ENCODE measurements at places on chromosomes 16 and 17. TPM values are rescaled to one million over a fixed set of nuclear protein-coding genes. Genes with fewer than 3 reads are reported as not detected.

- H3K27me3 ChIP-seq = peaks cover 18% of the 10 kb centered on the region
- H3K4me1 ChIP-seq = no peaks in the 10 kb centered on the region
- no peak overlapping the region for H3K27ac ChIP-seq
- H3K4me3 ChIP-seq = no peak overlapping the region
- H3K36me3 ChIP-seq = no peaks in the 10 kb centered on the region
- DNase-seq = no peak
These were observed 1.1 kb downstream of the MPP2 start for GRCh38 chr17:43905985-43906852.

Gene PLCD3
- 2.4 TPM for total RNA-seq

Gene RBFOX1
- not detected for total RNA-seq

Gene PRCD
- total RNA-seq = 0.95 TPM

DNA sequence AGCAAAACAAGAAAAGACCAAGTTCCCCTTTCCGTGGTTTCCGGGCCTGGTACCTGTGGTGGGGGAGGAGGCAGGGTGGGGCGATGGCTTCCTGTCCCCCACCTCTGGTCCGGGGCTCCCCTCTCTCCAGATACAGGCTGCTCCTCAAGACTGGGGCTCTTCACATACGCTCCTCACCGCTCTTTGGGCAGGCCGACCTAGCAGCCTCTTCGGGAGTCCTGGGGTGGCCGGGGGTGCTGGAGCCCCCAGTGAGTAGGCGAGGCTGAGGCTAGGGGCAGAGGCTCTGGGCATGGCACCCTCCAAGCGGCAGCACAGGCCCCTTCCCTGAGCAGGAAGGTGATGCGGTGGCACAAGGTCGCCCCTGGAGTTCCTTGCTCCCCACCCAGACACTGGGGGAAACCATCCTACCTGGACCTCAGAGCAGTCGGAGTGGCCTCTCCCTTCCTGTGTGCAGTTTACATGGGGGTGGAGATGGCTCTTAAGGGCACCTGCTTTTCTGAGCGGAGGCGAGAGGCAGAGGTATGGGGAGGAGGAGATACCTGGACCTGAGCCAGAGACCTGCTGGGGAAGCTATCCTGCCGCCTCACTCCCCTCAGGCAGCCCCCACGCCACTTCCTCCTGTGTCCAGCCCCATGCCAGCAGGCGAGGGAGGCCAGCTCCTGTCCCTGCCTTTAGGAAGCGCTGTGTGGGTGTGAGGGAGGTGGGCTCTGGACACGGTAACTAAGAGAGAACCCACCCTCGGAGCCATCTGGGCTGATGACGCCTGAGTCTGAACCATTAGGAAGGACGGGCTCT lies 891 bp downstream of the CORO1A start:
- H3K27me3 ChIP-seq = no peaks in the 10 kb centered on the region
- H3K36me3 ChIP-seq = peaks cover 29% of the 10 kb centered on the region
- peak; percentile 71 for DNase-seq
- H3K27ac ChIP-seq = peak overlapping the region; percentile 100
- H3K4me3 ChIP-seq = peak overlapping the region; percentile 96

Gene HSF4
- 5.5 TPM for total RNA-seq

GRCh38 chr16:567373-568256 lies 810 bp downstream of the NHLRC4 start:
- no peaks in the 10 kb centered on the region for H3K36me3 ChIP-seq
- H3K4me3 ChIP-seq = peak overlapping the region; percentile 13
- no peaks in the 10 kb centered on the region for H3K27me3 ChIP-seq
- peak overlapping the region; percentile 79 for H3K27ac ChIP-seq

GRCh38 chr17:8225813-8226535 lies 15.6 kb upstream of the AURKB start:
- peak overlapping the region; percentile 44 for H3K4me3 ChIP-seq
- H3K27me3 ChIP-seq = no peaks in the 10 kb centered on the region
- DNase-seq = peak; percentile 68
- peak overlapping the region; percentile 54 for H3K27ac ChIP-seq
- peaks cover 27% of the 10 kb centered on the region for H3K4me1 ChIP-seq
- peaks cover 24% of the 10 kb centered on the region for H3K36me3 ChIP-seq

Gene KRT27
- not detected for total RNA-seq

- DNase-seq = no peak
- no peaks in the 10 kb centered on the region for H3K36me3 ChIP-seq
- peak within 1 kb of the TSS; percentile 29 for H3K27ac ChIP-seq
- no peaks in the 10 kb centered on the region for H3K27me3 ChIP-seq
- H3K4me3 ChIP-seq = peak within 1 kb of the TSS; percentile 74
- peaks cover 22% of the 10 kb centered on the region for H3K4me1 ChIP-seq
These were observed at the start of the genes KCTD19 and LRRC36 for GRCh38 chr16:67326472-67327309. TSS of gene KCTD19 (minus strand) at chr16:67326741. CDS start at chr16:67326707, 34 bp downstream. TSS of gene LRRC36 (plus strand) at chr16:67326815. CDS start at chr16:67326863, 48 bp downstream.

- peaks cover 13% of the 10 kb centered on the region for H3K36me3 ChIP-seq
- no peaks in the 10 kb centered on the region for H3K27me3 ChIP-seq
- H3K27ac ChIP-seq = no peak overlapping the region
- H3K4me1 ChIP-seq = peaks cover 47% of the 10 kb centered on the region
- no peak overlapping the region for H3K4me3 ChIP-seq
- DNase-seq = no peak
These were observed 83.7 kb upstream of the LGALS9 start for GRCh38 chr17:27547301-27547683.

GRCh38 chr16:544517-544916 lies 15.7 kb upstream of the PRR35 start:
- H3K27ac ChIP-seq = no peak overlapping the region
- no peaks in the 10 kb centered on the region for H3K4me1 ChIP-seq
- H3K27me3 ChIP-seq = no peaks in the 10 kb centered on the region

GRCh38 chr16:25874196-25874595 lies 182.4 kb downstream of the HS3ST4 start:
- H3K27ac ChIP-seq = no peak overlapping the region
- no peak for DNase-seq
- no peak overlapping the region for H3K4me3 ChIP-seq
- H3K36me3 ChIP-seq = no peaks in the 10 kb centered on the region
- no peaks in the 10 kb centered on the region for H3K27me3 ChIP-seq

Gene MT3
- total RNA-seq = not detected

Gene VAT1L
- total RNA-seq = 0.11 TPM

DNA sequence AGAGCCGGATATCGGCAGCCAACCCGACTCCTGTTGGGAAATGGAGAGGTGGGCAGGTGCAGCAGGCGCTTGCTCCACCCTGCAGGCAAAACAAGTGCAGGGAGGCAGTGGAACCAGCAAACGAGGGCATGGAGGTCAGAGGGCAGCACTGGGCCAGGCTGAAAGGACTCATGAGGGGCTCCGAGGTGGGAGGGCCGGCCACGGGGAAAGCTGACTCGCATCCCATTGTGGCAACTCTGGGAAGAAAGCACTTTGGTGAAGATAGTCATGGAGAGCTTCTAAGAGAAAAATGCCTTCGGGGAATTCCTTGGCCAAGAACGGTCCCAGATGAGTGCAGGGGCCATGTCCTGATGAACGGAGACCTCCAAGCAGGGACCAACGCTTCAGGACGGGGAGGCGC lies 4.4 kb downstream of the CYBC1 start:
- H3K4me3 ChIP-seq = no peak overlapping the region
- H3K27me3 ChIP-seq = no peaks in the 10 kb centered on the region
- no peak overlapping the region for H3K27ac ChIP-seq
- H3K4me1 ChIP-seq = peaks cover 8% of the 10 kb centered on the region
- no peak for DNase-seq

DNA sequence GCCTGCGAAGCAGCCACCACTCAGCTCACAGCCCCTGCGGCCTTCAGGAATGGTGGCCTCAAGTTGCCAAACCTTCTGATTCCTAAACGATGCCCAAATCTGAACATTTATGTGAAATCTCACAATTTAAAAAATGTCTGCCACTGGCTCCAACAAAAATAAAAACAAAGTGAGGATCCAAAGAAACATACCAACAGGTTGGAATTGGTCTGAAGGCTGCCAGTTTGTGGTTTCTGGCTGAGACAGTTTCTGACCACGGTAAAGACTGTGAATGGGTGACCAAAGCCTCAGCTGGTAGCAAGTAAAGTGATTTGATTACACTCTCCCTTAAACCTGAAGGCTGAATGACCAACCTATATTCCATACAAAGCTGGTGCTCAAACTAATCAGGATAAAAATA lies 24.9 kb downstream of the LITAFD start:
- H3K27me3 ChIP-seq = no peaks in the 10 kb centered on the region
- no peak overlapping the region for H3K4me3 ChIP-seq
- DNase-seq = no peak
- H3K27ac ChIP-seq = no peak overlapping the region
- H3K36me3 ChIP-seq = peaks cover 66% of the 10 kb centered on the region
- no peaks in the 10 kb centered on the region for H3K4me1 ChIP-seq

Gene UMOD
- not detected for total RNA-seq

Gene LLGL1
- total RNA-seq = 9.2 TPM

GRCh38 chr16:66134875-66135274 lies 231.6 kb upstream of the CDH5 start:
- DNase-seq = no peak
- H3K4me3 ChIP-seq = no peak overlapping the region
- no peaks in the 10 kb centered on the region for H3K36me3 ChIP-seq
- H3K27ac ChIP-seq = no peak overlapping the region

- no peak overlapping the region for H3K27ac ChIP-seq
- H3K36me3 ChIP-seq = no peaks in the 10 kb centered on the region
- H3K27me3 ChIP-seq = no peaks in the 10 kb centered on the region
- no peak for DNase-seq
These were observed 287.5 kb downstream of the NPIPA8 start for GRCh38 chr16:18048853-18049546.

Data from GM12878 (cell line).